CD4-positive, alpha-beta T cell treated with Interferon gamma for 1 hour (primary cell): ENCODE measurements at places on chromosomes 1 and 21.
A peak's percentile ranks its signal among the peaks of the same experiment; 100 is the strongest.

DNA sequence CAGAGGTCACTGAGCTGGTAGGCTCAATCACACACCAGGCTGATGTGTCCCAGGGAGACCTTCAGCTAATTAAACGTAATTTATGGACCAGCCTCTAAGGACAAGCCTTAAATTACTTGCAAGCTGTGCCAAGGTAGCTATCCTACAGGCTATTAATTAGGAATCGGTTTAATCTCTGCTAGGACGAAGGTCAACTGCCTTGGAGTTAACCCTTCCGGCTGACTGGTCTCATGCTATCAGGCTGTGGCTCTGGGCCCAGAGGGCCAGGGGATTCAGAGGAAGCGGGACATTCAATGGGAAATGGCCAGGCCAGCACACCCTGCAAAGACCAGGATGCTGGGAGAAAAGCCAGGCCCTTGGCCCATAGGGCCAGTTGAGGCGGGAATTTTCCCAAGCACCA, 19.0 kb downstream of the DHRS3 start:
- no peak for DNase-seq

- DNase-seq: no peak
Measured at GRCh38 chr1:183576537-183576936, 13.7 kb downstream of the NCF2 start.

DNA sequence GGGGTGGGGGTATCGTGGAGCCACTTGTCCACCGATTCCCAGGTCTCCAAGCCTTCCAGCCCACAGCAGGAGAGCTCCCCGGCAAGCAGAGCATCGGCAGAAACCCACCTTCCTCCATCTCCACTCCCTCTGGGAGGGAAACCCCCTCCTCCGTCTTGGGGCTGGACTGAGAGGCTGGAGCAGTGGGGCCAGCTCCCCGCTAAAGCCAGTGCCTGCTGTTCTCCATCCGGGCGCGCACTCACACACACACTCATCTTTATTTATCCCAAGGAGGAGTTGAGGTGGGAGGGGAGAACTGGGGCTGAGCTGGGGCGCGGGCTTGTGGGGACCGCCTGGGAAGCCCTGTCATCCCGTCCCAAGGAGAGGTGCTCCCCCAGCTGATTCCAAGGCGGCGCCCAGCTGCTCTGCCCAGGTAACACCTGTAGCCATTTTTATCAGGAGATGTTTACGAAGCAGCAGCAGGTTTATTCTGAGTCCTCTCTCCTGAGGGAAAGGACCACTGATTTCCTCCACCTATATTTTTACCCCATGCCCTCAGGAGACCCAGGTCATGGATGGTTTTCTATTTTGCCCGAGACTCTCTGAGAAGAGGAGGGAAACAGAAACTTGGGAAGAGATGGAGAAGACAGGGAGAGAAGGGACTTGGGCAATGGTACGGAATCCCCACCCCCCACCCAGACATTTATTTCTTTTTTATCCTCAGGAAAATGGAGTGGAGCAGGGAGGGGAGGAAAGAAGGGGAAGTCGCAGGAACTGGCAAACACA, 2.1 kb downstream of the KCNN3 start:
- DNase-seq: no peak

GRCh38 chr1:27868556-27868931, 3.8 kb upstream of the THEMIS2 start:
- no peak for DNase-seq

- DNase-seq: no peak
Measured at GRCh38 chr1:99326215-99326949, 62.1 kb downstream of the PLPPR4 start.

GRCh38 chr1:161940866-161941591, 82.6 kb downstream of the OLFML2B start:
- DNase-seq: no peak

DNA sequence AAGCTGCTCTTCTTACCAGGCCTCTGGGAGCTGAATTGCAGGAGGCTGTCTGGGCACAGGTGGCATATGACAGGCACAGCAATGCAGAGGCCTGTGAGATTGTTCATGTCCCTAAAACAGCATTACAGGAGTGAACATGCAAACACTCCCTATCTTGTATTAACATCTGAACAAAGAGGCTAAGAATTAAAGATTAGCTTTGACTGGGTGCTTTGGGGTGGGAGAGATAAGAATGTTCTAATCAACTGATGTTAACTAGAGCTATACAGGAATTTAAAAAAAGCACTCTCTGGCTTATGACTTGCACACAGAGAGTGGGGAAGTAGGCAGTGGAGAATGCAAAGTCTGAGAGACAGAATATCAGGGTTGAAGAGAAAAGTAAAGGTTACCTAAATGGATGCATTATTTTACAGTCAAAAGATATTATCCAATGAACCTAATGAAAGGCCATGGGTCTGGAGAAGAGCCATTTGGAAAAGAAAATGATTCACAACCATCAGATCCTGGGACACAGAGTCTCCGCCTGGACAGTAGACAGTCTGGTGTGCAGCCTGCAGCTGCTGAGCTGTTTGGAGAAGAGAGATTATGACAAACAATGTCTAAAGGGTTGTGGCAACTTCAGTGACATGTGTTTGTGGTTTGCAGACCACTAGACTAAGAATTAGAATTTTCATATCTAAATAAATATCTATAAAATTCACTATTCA, 20.2 kb downstream of the DPT start:
- DNase-seq: no peak

GRCh38 chr1:185473186-185473585, 156.1 kb upstream of the IVNS1ABP start:
- DNase-seq: no peak

GRCh38 chr1:237287876-237288521, 246.0 kb downstream of the RYR2 start:
- DNase-seq: no peak

DNA sequence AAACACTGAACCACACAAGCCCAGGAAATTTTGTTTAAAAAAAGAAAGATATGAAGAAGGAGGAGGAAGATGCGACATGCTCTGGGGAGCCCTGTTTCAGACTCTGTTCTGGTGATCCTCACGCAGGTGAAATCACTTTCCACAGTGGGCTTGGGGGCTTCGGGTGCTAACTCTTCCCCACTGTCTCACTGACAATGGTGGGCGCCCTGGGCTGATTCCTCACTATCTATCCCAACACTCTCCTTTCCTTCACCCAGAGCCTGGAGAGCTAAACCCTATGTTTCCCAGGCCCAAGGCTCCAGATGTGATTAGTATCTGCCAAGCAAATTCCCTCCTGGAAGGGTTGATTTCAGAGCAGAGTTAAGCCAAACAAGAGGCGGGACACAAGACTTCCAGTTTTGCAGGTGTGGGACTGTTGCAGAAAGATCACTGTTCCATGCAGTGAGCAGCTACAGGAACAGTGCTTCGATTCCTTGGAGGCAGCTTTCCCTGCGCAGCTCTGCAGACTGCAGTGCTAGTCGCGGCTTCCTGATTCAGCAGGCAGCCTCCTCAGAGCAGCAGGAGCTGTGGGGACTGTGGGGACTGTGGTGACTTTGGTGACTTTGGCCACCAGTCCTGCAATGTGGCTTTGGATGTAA, 168.3 kb downstream of the RHOU start:
- no peak for DNase-seq

- no peak for DNase-seq
Measured at GRCh38 chr1:93579891-93580290, 101.7 kb downstream of the BCAR3 start.

DNA sequence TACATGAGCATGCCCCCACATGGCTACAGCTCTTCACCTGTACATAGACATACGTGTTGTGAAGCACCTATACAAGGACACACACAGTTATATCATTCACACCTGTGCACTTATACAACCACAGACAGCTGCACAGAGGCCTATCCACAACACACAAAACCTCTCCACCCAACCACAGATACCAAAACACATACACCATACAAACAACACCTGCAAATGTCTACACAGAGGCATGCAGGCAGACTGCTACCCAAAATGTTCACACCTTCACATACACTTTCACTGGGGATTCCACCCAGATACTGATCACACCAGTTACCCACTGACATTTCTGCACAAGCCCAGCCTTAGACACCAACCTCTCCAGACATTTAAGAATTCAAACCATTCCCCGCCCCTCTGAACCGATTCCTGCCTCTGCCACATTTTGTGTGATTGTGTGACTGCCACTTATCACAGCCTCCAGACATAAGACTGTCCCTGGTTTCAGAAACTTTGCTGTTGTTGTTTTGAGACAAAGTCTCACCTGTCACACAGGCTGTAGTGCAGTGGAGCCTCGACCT, 2.0 kb downstream of the C1orf232 start:
- no peak for DNase-seq

DNA sequence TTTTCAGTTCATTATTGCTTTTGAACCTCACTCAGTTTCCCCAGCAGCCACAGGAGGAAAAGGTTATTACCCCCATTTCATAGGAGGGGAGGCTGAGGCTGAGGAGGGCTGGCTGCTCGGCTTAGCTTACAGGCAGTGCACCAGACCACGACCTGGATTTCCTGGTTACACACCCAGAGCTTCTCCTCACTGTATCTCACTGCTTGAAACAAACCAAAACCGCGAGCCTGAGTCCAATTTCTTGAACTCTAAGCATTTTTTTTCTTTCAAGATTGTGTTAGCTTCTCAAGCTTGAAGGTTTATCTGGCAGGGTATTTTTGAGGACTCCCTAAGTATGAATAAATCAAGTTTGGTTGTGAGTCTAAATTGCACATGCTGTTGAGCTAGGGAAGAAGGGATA, 188.9 kb upstream of the EDN2 start:
- DNase-seq: peak; percentile 50

DNA sequence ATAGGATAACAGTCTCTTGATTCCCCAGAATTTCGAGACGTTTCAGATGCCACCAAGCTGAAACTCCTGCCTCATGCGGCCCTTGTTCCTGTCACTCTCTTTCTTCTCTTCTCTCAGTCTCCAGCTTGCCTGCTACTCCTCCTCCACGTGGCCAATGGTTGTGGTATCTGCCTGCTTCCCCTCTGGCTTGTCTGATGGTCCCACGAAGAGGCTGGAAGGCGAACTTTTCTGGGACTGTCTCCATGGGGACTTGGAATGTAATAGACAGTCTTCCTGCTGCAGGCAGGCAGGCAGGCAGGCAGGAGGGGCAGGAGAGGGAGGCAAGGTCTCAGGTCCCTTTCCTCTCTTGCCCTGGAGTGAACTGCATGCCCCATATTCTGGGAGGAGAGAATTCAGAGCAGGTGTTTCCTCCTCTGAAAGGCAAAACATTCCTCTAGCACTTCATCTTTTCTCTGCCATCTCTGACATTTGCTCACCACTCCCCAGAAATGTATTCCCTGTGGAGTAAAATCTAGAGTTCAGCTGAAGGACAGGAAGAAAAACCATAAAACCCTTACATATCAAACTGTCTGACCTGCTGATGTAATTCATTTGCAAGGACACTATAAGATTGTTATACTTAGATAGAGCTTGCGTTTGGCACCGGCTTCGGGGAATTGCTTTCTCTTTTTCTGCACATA, 64.1 kb upstream of the GNG12 start:
- DNase-seq: no peak

GRCh38 chr1:15796086-15796462, 11.4 kb downstream of the UQCRHL start:
- DNase-seq: no peak

- DNase-seq: no peak
Measured at GRCh38 chr1:202643397-202644218, 66.6 kb downstream of the SYT2 start.

DNA sequence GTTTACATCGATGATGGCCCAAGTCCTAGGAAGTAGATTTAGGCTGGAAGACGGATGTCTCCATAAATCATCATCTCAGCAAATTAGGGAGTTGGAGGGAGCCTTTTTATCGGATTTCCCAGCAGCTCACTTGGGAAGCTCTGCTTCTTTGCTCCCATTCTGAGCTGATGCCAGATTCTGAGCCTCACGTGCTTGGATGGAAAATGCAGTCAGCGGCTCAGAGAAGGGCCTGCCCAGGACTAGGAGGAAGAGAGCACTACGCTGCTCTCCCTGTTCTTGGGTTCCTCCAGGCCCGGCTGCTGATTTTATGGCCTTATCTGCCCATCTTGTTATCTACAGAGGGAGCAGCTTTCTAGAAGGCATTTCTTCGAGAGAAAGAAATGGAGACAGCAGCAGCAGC, 42.0 kb downstream of the UBIAD1 start:
- DNase-seq: no peak

DNA sequence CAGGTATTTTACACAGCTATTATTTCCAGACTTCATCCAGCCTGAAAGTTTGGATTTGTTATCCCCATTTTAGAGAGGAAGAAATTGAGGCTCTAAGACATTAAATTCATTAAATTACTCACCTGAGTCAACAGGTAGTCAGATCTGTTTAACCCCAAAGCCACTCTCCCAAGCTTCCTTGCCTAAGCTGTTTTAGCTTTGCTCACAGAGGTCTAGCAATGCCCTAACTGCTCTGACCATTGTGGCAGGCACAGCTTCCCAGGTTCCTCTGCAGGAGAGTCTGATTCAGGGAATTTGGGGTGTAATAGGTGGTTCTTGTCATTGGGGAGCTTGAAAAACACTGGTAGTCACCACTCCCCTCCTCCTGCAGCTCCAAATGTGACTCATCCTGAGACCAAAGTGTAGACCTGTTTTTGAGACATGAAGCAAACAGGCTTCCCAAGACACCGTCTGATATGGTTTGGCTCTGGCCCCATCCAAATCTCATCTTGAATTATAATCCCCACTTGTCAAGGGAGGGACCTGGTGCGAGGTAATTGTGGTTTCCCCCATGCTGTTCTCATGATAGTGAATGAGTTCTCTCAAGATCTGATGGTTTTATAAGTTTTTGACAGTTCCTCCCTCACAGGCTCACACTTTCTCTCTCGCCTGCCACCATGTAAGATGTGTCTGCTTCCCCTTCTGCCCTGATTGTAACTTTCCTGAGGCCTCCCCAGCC, 142.8 kb upstream of the DNAH14 start:
- no peak for DNase-seq

DNA sequence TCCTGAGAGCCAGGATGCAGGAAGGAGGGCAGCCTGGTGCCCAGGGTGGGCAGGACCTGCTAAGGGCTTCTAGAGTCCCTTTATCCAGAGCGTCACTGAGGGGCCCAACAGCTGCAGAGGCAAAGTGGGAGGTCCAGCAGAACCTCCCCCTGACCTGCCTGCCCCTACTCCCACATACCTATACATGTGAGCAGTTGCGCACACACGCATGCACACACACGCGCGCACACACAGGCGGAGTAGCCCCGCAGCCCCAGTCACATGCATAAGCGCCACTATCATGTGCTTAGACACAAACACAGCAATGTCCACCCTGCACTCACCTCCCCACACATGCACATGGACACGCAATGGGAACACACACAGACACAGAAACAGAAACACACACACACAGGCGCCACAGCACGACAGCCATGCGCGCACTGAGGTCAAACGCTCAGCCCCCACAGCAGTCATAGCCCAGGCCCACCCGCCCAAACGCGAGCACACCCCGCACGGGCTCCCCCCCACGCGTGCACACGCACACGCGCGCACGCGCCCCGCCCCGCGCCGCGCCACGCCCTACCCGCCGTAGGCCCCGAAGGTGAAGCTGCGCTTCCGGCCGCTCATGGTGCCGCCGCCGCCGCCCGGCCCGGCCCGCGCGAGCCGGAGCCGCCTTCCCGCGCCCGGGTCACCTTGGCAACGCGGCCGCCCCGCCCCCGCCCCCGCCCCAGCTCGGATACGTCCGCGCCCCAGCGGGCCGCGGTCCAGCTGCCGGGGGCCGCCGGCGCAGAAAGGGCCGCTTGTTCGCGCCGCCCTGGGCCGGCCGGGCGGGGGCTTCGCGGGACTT, 17.7 kb downstream of the RAP1GAP start:
- peak; percentile 40 for DNase-seq

GRCh38 chr1:12302798-12303447, 73.1 kb downstream of the VPS13D start:
- DNase-seq: no peak
